ENCODE measurements at places on chromosomes 12 and 14.
A peak's percentile ranks its signal among the peaks of the same experiment; 100 is the strongest.

GRCh38 chr12:7042842-7043241 is 17.7 kb upstream of the C1S start:
- no peak for DNase-seq

GRCh38 chr14:71588028-71588427 is 344.2 kb upstream of the RGS6 start:
- DNase-seq = no peak

GRCh38 chr12:96457191-96457930 is 32.0 kb upstream of the CFAP54 start:
- no peak for DNase-seq

DNA sequence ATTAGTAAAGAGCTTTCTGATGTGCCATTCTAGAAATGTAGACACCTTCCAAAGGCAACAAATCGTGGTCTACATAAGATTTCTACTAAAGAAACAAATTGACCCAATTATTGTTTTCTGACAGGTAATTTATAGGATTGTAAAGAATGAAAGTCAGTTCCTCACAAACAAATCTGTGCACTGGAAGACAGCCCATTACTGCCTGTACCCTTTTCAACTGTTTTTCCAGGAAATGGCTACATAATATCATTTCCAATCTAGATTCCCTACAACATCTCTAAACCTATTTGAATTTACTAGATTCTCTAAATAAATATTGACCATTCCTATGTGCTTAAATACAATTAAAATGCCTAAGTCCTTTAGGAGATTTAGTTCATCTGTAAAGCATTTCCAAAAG is 939.1 kb downstream of the FSCB start:
- no peak for DNase-seq

DNA sequence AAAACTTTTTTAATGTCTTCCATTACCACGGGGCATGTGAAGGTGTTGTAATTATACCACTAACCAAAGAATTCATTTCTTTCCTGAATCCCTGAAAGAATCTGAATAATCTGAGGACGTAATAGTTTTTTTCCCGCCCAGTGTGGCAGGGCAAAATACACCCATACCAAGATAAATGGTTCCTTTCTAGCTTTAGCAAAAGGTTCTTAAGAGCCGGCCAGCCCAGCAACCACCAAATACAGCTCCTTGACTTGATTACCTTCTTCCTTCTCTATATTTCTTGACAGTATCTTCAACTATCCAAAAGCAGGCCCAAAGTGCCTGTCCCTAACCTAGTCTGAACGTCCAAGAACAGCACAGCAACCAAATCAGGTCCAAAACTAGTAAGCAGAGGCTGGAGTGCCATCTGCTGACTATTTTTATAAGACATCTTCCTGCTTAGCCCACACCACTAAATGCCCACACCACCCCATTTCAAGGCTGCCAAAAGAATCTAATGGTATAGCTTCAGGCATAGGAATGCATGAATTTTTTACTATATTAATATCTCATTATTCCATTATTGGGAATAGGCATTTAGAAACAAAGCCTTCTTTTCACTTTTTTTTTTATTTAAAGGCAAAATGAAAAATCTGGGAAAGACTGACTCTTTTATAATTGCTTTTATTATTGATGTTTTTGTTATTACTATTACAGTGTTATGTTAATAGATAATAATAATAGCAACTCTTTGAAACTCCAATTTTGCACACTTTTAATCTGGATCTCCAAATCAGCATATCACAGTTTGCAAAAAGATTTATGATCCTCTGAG is 524.4 kb downstream of the MED13L start:
- DNase-seq = peak; percentile 10

DNA sequence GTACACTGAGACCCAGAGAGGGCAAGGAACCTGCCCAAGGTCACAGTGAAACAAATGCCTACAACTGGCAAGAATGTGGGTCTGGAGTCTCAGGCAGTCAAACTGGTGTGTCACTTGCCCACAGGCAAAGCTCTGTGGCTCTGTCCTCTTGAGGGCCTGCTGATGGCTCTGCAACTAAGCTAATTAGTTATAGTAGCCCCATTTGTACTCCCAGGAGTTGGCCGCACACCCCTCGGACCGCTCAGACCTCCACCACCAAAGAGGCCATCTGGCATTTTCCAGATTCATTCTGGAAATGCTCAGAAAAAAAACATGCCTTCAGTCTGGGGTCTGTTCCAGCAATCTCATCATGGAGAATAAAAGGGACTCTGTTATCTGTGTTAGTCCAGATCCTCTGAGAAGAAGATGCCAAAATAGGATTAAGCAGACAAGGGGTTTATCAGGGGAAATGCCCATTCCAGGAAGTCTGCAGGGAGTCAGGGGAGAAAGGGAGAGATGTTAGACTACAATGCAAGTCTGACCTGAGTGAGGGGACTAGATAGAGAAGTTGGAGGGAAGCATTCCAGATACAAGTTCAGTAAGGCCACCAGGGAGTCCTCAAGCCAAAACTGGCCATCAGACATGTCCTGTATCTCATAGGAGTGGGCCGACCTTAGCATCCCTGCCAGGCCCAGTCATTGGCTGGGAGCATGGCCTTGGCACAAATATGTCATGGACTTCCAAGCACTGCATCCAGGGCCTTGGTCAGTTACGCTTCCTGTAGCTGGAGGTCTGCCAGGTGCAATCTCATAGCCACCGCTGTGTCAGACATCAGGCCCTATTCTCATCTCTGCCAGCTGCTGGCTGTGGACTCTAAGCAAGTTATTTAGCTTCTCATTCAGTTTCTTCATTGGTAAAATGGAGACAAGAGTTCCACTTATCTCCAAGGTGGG is 15.4 kb upstream of the OAS1 start:
- peak; percentile 75 for DNase-seq

- DNase-seq = peak; percentile 45
These were observed 85.4 kb downstream of the NCOR2 start for GRCh38 chr12:124481772-124482566.

GRCh38 chr14:104126753-104127152 is 11.6 kb upstream of the KIF26A start:
- peak; percentile 3 for DNase-seq

GRCh38 chr12:62907078-62907477 is 27.9 kb downstream of the PPM1H start:
- DNase-seq = no peak

- no peak for DNase-seq
These were observed 208.6 kb downstream of the MED13L start for GRCh38 chr12:116068853-116069252.
